DMS79 (cell line): ENCODE measurements at places on chromosomes 16 and 17.
A peak's percentile ranks its signal among the peaks of the same experiment; 100 is the strongest.

GRCh38 chr16:70686376-70687101 is 686 bp upstream of the MTSS2 start:
- no peak for DNase-seq

GRCh38 chr17:38658741-38659345 is 15.9 kb downstream of the EPOP start:
- peak; percentile 9 for DNase-seq

GRCh38 chr17:27666831-27667560 is 36.0 kb downstream of the LGALS9 start:
- no peak for DNase-seq

DNA sequence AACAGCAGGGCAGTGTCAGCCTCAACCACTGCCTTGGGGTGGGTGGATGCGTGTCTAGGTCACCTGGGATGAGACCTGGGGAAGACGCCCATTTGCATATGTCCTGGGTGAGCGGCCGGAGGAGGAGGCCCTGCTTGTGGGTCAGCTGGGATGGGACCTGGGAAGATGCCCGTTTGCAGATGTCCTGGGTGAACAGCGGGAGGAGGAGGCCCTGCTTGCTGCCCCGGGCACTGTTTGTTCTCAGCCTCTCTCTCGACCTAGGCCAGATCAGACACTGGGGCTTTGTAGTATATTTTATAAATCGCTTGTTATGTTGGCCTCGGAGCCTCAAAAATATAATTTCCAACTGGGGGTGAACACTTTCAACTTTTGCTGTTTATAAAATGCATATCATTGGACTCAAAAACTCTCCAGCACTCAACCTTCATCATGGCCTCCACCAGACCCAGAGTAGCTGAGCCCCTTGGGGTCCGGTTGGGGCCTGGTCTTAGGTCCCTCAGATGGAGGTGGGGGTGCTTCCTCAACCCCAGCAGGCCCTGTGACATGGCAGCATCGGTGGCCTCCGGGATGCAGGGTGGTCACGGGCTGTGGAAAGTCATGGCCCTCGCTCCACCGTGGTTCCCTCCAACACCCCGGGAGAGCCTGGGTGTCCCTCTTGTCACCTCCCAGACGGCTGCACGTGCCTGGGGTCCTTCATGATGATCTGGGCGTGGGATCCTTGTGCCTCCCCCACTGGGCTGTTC is 17.3 kb downstream of the DBNDD1 start:
- no peak for DNase-seq

GRCh38 chr17:55159251-55159650 is 105.5 kb upstream of the HLF start:
- no peak for DNase-seq

DNA sequence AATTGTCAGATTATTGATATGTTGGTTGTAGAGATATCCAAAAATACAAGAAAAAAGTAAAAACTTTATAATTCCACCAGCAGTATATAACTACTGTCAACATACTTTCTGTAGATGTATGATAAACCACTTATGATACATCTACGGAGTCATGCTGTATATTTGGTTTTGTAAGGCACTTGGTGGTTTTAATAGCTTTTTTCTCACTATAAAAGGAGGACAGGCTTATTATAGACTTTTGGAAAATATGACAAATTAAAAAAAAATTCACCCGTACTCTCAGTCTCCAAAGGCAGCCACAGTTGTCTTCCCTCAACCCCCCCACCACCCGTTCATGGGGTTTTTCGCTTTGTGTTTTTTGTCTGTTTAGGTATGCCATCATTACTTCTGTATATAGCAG is 14.8 kb downstream of the RAI1 start:
- DNase-seq, result no peak

DNA sequence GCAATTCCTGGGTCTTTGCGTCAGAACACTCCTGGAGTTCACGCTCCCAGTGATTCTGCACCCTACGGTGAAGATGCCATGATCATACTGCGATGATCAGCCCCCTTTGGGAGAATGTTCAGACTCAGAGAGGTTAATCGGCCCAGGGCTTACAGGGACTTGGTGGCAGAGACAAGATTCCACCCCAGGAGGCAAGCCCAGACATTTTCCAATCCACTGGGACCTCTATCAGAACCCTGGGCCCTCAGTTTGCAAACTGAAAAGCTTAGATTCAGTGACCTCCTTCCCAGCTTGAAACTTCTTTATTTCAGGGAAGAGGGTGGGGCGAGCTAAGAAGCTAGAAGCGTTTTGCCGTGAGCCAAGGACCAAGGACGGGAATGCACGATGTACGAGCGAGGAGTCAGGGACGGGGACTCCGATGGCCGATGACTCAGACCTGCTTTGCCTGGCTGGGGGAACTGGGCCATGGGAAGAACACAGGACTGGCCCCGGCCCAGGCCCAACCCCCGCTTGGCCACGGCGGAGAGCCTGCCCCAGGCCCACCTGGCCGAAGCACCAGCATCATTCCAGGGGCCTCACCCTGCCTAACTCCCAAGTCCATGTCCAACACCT is 34.7 kb downstream of the SOCS3 start:
- no peak for DNase-seq

GRCh38 chr17:77128896-77129567 is 11.7 kb upstream of the SEC14L1 start:
- DNase-seq, result no peak

DNA sequence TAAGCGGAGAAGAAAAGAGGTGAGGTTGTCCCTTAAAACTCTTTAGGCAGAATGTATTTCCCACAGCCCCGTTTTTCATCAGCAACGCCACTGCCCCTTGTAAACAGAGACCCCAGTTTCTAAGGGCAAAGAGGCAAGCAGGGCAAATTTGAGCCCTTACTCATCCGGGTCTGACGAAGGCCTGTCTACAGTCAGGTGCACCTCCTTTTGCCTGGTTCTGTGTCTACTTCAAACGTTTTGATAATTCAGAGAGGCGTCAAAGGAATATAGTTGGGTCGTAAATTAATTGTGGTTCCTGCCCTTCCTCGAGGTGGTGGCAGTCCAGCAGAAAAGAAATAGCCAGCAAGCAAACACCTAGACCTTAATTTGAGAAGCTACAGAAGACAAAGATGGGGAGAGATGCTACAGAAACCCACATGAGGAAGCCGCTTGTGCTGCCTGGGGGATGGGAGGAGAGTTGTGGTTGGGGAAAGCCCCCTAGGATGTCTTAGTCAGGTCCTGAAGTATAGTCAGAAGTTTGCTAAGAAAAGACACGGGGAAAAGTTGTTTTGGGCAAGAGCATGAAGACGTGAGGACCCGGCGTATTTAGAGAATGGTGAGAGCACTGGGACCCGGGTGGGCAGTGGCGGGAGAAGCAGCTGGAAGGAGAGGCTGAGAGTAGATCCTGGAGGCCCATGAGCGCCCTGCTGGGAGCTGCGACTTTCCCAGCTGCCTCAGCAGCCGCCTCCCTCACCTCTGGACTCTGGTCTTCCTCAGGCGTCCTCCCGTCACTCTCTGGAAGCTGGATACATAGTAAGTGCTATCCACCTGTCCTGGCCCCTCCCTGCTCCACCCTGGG is 2.4 kb downstream of the FBRS start:
- DNase-seq, result no peak

DNA sequence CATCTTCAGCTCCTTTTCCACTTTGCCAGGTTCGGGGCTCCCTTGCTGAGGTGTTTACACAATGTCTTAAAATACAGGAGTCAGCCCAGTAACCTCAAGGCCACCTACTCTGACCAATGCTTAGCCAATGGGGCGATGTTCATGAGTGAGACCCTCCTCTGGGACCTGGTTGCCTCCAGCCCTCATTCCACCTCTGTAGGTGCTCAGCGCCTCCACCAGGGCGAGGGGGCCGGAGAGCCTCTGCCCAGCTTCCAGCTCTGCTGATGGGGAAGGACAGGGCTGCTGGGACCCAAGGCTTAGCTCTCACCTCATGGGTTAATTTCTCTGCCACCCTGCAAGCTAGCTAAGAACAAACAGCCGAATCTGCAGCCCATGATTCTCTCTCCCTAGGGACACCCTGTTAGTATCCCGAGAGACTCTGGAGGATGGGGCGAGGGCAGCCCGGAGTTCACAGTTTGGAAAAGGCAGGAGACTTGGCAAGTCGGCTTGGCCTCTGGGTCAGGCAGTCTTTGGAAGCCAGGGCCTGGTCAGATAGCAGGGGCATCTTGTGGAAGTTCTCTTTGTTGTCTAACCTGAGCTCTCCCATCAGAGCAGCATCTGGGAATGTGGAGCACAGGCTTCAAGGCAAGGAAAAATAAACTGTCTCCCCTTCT is 16.2 kb downstream of the SRCIN1 start:
- no peak for DNase-seq

GRCh38 chr16:50169555-50170096 is 16.5 kb downstream of the TENT4B start:
- DNase-seq, result no peak

DNA sequence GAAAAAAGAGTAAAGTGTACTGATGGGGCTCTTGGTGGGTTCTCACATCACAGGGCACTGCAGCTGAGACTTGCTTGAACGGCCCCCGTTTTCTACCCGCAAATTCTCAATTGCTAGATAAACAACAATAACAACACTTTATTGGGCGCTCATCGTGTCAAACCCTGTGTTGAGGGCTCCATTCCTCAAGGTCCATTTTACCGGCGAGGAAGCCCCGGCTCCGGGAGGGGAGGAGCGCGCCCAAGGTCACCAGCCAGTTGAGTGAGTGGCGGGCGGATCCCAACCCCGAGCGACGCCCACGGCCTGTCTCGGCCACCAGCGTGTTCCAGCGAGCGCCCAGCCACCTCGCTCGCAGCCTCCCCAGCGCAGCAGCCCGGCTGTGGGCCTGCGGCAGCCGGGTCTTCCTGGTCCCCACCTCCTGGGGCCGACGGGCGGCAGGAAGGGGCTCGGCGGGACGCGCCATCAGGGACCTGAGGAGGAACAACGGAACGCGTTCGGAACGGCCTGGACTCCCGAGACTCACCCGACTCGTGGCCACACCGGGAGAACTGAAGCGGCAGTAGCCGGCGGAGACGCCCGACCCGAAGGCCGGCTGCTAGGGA is 373 bp downstream of the CMC2 start:
- no peak for DNase-seq

GRCh38 chr17:48539177-48539576 is 5.7 kb downstream of the HOXB2 start:
- no peak for DNase-seq

DNA sequence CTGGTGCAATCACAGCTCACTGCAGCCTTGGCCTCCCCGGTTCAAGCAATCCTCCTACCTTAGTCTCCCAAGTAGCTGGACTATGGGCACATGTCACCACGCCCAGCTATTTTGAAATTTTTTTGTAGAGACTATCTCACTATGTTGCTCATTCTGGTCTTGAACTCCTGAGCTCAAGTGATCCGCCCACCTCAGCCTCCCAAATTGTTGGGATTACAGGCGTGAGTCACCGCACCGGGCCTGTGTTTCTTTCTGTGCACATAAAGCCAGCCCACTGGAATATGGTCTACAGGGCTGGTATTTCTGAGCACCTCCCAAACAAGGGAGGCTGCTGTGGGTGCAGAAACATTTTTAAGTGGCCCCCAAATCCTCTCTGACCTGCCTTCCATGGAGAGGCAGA is 8.4 kb downstream of the TMEM95 start:
- no peak for DNase-seq

DNA sequence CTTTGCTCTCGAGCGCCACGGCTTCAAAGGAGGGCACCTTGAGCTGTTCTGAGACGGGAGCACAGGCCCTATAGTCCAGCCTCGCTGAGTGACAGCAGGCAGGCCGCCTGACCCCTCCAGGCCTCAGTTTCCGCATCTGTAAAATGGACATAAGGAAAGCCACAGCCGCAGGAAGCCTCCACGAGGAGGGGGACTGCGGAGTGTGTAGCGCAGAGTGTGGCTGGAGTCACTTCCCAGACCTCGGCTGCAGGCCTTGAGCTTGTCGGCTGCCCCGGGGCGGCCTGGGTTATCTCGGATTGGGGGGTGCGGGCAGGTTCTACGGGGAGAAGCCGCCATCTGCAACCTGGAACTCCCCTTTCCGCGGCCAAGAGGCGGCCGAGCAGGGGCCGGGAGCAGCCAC is 40.8 kb downstream of the ZFPM1 start:
- no peak for DNase-seq

GRCh38 chr17:39623356-39623950 is 3.3 kb upstream of the PPP1R1B start:
- DNase-seq, result peak; percentile 73

DNA sequence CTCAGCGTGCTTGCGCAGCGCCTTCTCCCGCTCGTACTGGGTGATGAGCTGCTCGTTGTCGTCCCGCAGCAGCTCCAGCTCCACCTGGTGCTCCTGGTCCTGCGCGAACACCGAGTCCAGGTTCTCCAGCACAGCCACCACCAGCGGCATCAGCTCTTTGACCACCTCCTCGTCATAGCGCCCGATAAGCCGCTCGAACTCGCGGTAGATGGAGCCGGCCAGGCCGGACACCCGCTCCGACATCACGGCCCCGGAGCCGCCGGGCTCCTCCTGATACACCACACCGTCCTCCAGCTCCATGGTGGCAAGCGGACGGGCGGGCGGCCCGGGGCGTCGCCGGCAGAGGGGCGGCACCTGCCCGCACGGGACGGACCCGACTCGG is 320 bp downstream of the SPAG9 start:
- DNase-seq, result peak; percentile 20

DNA sequence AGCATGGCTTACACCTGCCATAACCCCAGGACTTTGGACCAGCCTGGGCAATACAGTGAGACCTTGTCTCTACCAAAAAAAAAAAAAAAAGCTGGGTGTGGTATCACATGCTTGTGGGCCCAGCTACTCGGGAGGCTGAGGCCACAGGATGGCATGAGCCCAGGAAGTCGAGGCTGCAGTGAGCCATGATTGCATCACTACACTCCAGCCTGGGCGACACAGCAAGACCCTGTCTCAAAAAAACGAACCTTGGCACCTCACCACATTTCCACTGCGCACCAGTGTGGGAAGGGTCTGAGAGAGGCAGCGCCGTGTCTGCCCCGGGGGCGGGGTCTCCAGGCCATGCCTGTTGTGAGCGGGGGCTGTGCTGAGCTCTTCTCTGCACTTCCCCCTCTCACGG is 6.3 kb downstream of the ACSF3 start:
- DNase-seq, result no peak

DNA sequence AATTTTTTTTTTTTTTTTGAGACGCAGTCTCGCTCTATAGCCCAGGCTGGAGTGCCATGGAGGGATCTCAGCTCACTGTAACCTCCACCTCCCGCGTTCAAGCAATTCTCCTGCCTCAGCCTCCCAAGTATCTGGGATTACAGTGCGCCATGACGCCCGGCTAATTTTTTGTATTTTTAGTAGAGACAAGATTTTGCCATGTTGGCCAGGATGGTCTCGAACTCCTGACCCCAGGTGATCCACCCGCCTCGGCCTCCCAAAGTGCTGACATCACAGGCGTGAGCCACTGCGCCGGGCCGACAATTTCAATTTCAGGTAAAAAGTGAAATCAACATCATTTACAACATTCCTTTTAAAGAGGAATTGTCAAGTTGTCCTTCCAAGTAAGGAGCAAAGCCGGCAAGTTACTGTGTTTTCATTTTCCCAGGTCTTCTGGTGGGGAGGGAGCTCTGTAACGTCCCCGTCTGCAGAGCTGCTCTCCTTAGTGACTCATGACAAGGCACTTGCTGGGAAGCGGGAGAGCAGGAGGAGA is 873 bp downstream of the NPLOC4 start:
- no peak for DNase-seq

DNA sequence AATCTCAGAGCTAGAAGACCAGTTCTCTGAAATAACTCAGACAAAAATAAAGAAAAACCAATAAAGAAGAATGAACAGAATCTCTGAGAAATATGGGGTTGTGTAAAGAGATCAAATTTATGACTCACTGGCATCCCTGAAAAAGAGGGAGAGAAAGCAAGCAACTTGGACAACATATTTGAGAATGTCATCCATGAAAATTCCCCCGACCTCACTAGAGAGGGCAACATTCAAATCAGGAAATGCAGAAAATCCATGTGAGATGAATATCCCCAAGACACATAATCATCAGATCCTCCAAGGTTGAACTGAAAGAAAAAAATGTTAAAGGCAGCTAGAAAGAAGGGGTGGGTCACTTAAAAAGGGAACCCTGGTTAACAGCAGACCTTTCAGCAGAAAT is 32.1 kb downstream of the TANC2 start:
- DNase-seq, result no peak
